ENCODE measurements at places on chromosomes 3 and 15.

DNA sequence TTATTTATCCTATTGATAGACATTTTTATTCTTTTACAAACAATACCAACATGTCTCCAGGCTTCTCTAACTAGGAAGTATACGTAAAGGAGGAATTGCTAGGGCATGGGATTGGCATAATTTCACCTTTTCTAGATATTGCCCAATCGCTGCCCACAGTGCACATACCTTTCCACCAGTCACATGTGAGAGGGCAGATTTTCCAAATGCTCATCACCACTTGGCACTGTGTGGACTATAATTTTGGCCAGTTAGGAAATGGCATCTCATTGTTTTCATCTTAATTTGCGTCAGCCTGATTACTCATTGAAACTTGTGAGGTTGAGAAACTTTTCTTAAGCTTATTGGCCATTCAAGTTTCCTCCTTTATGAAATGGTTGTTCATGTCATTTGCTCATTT, 57.4 kb upstream of the POLR2M start:
- no peak for DNase-seq

DNA sequence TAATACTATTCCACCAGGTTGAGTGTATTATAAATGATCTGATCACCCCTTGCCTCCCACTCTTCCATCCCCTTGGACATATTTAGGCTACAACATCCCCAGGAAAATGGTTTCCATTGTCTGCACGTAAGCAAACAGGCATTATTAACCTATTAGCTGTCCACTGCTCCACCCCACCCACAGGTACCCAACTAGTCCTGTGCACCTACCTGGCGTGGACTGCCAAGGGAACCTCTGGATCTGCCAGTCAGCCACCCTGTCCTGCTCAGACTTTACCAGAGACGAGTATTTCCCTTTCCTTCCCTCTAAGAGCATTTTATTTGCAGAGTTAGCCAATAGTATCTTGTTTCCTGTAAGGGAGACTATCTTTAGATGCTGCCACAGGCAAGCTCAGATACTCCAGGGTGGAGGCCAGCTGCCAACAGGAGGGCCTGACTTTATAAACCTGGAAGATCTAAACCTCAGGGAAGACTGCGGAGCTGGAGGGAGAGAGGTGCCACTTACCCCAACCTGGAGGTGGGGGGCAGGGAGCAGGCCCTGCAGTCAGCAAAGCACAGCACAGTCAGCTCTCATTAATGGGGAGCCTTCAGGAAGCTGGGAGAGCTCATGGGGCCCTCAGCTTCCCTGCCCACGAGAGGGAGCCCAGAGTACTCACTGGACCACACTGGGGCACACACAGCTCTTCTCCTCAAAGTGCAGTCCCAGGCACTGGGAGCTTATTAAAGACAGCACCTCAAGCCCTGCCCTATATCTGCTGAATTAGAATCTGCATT, at the start of gene CX3CR1:
Gene CX3CR1 (minus strand): TSS at position 292 of the 773 bp plus-strand sequence. CDS start 13,527 bp downstream, outside the sequence.
- DNase-seq, result peak; percentile 83

DNA sequence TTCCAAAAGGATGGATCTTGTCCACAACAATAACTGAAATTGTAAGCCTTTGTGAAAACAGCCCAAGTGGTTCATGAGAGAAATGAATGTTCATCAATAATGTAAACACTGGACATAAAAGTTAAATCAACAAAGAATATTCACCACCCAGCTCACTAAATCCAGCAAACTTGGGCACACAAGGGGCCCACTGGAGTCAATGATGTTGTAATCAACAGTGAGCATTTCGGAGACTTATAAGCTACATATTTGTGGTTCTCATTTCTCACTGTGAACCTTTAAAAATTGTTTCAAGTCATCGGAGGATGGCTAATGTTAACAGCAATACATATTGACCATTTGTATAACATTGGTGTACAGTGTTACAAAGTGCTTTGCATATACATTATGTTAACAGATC, 63.1 kb downstream of the VGLL4 start:
- DNase-seq, result no peak

DNA sequence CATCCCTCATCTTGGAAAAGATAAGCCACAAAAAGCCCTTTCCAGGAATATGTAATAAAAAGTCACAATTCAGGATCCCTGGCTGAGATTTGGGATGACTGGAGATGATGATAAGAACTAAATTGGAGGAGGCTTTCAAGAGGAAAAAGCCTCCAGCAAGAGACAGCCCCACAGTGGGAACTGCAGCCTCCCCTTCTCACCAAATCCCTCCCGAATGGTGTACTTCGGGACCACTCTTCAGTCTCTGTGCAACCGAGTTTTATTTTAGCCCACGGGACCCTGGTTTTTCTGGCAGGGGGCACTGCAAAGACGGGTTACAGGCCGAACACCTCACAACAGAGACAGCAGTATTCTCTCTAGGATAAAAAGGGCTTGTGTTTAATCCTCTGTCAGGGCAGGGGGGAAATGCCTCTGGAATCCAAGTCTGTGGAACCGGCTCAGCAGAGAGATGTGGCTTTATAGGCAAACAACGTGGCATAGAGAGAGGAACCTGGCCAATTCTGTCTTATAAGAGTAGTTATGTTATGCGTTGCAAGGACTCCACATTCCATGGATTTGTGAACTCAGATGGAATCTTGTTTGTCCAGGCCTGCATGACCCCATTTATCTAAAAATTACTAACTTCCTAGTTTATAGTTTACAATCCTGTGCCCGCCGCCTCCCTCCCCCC, 1.2 kb upstream of the LMCD1 start:
- no peak for DNase-seq

DNA sequence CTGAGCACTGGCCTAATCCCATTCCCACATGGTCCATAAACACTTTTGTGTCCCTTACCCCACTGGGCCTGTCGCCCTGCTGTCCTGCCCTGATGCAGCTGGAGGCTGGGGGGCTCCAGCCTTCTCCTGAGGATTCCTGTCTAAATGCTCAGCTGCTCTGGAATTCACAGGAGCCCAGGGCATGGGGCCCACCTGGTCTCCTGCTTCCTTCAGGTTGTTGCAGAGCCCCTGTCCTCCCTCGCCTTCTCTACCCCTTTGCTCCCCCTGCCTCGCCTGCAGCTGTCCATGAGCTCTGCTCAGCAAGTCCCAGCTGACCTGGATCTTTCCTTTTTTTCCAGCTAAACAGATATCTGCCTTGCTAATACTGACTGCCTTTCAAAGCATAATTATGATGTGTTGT, 286.9 kb downstream of the XXYLT1 start:
- no peak for DNase-seq

- DNase-seq, result no peak
These were observed 13.1 kb upstream of the CORO2B start for GRCh38 chr15:68565726-68566125.

Measured in RPMI8226 (cell line).